Thymus (tissue), 14 donors: ENCODE measurements at places on chromosomes 3 and 15. TPM values are rescaled to one million over a fixed set of nuclear protein-coding genes. Genes with fewer than 3 reads are reported as not detected.

TRH gene
- 0.52 TPM for total RNA-seq

HIGD2B gene
- 0.09 TPM for total RNA-seq

MTHFS gene
- total RNA-seq, result 25.2 TPM

TTLL13 gene
- total RNA-seq, result 0.14 TPM

ZNF620 gene
- total RNA-seq, result 3.5 TPM

- DNase-seq, result no peak
These were observed 42.5 kb downstream of the TFRC start for GRCh38 chr3:196039359-196039758.

DNA sequence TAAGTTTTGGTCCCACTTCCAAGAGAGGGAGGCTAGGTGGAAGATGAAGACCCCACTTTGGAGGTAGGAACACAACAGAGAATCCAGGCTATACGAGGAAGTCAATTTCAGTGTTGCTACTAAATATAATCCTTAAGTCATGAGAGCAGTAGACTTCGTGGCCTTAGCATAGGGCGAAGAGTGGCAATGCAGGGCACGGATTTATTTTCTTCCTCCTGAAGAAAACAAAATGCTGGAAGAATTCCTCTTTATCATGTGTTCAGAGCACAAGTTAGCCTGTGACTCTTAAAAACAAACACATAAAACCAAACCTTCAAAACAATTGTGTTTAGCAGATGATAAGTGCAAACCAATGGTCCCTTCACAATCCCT lies 19.4 kb downstream of the BCL2L10 start:
- DNase-seq, result no peak

DNA sequence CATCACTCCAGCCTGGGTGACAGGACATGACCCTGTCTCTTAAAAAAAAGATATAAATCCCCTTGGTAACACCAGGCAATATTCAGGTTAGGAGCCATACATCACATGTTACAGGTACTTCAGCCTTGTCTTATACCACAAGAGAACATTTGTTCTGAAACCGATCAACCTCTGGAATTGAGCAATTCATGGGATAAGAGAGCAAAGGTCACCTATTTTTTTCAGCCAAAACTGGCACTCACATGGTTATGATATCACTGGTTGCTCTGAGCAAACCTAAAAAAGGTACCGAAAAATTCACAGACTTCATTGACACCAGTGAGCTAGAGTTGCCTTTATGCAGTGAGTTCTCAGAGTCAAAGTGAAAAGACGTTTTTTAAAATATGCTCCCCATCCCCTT lies 9.1 kb downstream of the SPICE1 start:
- DNase-seq, result no peak

DNA sequence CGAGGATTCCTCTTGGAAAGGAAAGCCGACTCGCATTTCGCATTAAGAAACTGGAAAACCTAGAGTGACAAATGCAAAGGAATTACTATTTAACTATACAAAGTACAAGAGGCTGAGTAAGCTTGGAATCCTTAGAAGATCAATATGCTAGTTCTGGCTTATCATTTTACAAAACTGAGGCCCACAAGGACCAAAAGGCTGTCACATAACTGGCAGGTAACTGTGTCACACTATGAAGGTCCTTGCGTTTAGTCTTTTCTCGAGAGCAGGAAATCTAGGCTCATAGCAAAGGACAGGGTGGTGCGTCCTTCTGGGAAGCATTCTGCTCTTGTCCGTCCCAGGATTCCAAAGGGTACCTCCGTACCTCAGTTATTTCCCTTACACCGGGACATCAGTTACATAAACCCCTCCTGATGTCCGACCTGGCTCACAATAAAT lies 629 bp downstream of the RPL24 start:
- peak; percentile 53 for DNase-seq

DNA sequence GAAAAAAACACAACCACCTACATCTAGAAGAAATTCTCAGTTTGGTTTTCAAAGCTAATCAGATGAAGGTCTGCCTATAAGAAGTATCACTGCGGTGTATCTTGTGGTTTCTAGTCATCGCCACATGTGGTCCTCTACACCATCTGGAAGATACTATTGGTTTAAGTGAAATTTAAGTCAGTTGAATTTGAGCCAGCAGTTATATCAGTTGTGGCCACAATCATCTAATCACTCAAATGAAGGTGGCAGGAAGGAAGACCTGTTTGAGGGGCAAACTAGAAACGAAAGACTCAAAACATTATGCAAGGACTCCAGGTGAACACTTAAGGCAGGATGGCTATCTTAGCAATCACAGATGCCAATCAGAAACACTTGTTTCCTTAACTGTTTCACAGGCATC lies 48.7 kb downstream of the ETV5 start:
- peak; percentile 77 for DNase-seq

GRCh38 chr15:26711445-26711844 lies 61.4 kb downstream of the GABRB3 start:
- no peak for DNase-seq

DNA sequence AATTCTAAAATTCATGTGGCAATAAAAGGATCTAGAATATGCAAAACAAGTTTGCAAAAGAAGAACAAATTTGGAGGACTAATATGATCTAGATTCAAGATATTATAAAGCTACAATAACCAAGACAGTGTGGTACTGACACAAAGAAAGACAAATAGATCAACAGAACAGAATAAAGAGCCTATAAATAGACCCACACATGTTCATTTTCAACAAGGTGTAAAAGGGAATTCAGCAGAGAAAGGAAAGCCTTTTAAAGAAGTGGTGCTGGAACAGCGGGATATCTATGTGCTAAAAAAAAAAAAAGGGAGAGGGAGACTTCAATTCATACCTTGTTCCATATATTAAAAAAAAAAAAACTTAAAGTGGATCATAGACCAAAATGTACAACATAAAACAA lies 149.0 kb downstream of the WDR76 start:
- no peak for DNase-seq

GRCh38 chr3:128706086-128706615 lies 19.8 kb upstream of the RAB7A start:
- no peak for DNase-seq

- DNase-seq, result no peak
These were observed 30.5 kb upstream of the GNB5 start for GRCh38 chr15:52221730-52222129.

- no peak for DNase-seq
These were observed 62.7 kb downstream of the PXYLP1 start for GRCh38 chr3:141294301-141294700.

GRCh38 chr15:26242565-26243071 lies 379.5 kb upstream of the ATP10A start:
- no peak for DNase-seq

GRCh38 chr15:42623951-42624350 lies 48.5 kb downstream of the STARD9 start:
- DNase-seq, result no peak

- DNase-seq, result no peak
These were observed 60.8 kb downstream of the GREM1 start for GRCh38 chr15:32778391-32779176.

DNA sequence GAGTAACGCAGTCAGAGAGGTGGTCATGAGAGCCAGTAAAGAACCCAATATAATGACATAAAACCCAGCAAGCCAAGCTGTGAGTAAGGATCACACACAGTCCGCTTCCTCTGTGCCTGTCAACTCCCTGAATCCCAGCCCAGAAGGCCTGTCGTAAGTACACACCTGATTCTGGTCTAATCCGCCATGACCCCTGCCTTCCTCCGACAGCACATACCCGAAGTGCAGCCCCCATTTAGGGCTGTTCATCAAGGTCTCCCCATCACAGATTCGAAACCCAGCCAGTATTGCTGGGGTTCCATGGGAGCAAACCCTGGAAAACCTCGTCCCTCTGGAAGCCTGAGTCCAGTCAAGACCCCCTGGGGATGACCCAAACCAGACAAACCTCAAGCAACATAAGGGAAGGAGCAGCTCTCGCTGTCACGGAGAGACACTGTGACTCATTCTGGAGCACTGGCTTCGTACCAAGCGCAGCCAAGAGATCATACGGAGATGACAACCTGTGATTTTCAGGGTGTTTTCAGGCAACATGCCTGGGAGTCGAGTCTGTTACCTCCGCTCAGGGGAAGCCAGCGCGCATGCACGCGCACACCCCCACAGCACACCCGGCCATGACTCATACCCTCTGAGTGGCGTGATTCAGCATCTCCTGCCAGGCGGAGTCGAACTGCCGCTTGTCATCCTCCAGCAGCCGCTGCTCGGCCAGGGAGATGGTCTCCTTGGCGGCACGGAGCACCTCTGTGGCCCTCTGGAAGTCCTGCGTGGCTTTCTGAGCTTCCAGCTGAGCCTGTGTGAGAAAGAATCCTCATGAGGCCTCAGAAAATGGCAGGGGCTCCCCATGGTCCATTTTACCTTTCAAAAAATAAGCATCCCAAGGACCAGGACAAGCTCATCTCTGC lies 63.0 kb downstream of the SH3BP5 start:
- peak; percentile 68 for DNase-seq
